ENCODE measurements at places on chromosomes 4 and X. TPM values are rescaled to one million over a fixed set of nuclear protein-coding genes. Genes with fewer than 3 reads are reported as not detected.

The ATG4A gene
- 15.7 TPM for total RNA-seq

The CYLC1 gene
- total RNA-seq, result not detected

The NUP54 gene
- 35.3 TPM for total RNA-seq

The TMEM154 gene
- 1.5 TPM for total RNA-seq

The EMD gene
- total RNA-seq, result 49.1 TPM

The VSIG1 gene
- total RNA-seq, result 0.16 TPM

The TBC1D25 gene
- total RNA-seq, result 8.1 TPM

The NDST3 gene
- not detected for total RNA-seq

The ZNF718 gene
- total RNA-seq, result 5.4 TPM

The RHOXF1 gene
- total RNA-seq, result not detected

The F8A2 gene
- total RNA-seq, result not detected

The STPG2 gene
- total RNA-seq, result 0.19 TPM

The USP51 gene
- total RNA-seq, result 0.53 TPM

The GAGE12J gene
- not detected for total RNA-seq

The TMEM31 gene
- not detected for total RNA-seq

The HPGD gene
- total RNA-seq, result 62.3 TPM

The GLOD5 gene
- total RNA-seq, result 4.0 TPM

The TET2 gene
- total RNA-seq, result 20.0 TPM

The PRR32 gene
- total RNA-seq, result not detected

The TMEM35A gene
- 0.96 TPM for total RNA-seq

The TRPC5OS gene
- total RNA-seq, result not detected

The RAB9B gene
- total RNA-seq, result 1.2 TPM

The SPATA18 gene
- 14.6 TPM for total RNA-seq

The XK gene
- 25.2 TPM for total RNA-seq

The TCEAL3 gene
- total RNA-seq, result 4.9 TPM

The DCHS2 gene
- total RNA-seq, result 1.2 TPM

The SLIT2 gene
- total RNA-seq, result 4.4 TPM

The IL9R gene
- 0.50 TPM for total RNA-seq

The TCEAL6 gene
- not detected for total RNA-seq

All from colonic mucosa (tissue), 4 donors.